ENCODE measurements at places on chromosomes 5 and 9.

DNA sequence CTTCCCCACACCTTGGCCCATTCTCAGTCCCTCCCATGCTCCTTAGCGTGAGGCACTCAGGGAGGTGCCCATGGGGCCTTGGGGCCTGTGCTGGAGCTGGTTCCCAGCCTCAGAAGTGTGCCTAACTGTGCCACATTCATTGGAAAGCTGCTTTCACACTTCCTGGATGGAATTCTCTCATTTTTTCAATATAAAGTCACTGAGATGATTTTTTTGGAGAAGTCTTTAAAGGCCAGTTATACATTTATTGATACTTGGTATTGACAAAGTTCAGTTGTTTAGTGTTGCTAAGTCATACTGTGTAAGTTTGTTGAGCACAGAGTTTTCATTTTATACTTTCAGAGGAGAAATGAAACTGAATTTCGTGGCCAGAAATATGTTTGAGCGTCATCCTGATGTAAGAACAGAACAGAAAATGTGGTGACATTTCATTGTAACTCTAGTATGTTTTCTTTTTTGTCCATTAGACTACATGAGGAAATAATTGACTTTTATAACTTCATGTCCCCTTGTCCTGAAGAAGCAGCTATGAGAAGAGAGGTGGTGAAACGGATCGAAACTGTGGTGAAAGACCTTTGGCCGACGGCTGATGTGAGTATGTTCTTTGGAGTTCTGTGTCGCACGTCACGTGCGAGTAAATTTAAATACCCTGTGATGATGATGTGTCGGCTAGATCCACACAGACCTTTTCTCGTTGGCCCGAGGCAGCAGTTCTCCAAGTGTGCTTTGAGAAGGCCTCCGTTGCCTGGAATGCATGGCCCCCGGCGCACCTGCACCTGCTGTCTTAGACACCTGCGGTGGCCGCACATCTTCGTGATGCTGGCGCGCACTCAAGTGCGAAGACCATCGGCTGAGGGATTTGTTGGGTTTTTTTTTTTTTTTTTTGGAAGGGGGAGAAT lies 24.1 kb downstream of the TENT4A start:
- no peak for DNase-seq

- DNase-seq, result no peak
These were observed 96.9 kb upstream of the RASA1 start for GRCh38 chr5:87170799-87171198.

DNA sequence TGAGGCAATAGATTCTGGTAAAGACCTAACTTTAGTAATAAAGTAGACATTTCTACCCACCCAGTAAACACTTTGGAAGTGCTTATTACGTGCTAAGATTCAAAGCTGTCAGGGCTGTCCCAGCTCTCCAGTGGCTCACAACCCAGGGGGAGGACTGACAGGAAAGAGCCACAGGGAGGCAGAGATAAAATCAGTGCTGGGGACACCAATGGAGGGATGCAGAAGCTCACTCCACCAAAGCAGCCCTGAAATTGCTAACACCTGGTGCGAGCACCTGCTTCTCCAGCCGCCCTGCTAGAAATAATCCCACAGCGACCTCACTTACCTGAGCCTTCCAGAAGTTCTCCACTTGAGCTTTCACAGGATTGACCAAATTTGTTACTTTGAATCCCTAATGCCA lies 501.0 kb downstream of the BNC2 start:
- DNase-seq, result no peak

DNA sequence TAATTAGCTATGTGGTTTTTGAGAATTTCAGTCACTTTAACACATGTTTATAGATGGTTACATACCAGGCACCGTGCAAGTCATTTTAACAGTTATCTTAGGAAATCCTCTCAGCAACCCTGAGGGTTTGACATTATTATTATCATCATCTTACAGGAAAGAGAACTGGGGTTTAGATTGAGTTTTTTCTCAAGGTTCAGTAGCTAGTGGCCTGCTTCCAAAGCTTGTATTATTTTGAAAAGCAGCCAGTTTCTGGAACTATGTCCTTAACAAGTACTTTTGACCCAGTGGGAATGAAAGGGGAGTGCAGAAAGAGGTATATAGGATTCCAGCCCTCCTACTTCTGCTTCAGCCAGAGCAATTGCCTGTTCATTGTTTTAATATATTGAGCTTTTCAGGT lies 157.5 kb downstream of the COMMD10 start:
- no peak for DNase-seq

- DNase-seq, result no peak
These were observed 73.0 kb downstream of the OSTF1 start for GRCh38 chr9:75161116-75161857.

DNA sequence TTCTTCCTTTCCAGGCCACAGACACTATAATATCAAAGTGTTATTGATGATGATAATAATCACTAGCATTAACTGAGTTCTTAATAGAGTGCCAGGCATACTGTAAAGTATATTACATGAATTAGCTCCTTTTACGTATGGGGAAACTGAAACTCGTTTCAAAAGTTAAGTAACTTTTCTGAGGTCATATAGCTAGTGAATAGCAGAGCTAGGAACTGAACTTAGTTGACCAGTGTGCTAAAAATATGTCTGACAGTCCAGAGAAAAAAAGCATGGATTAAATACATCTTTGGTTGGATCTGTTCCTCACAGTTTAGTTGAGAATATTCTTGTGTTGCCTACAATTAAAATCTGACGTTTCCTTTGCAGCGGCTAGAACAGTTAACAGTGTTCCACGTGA lies 18.4 kb upstream of the CATSPER3 start:
- no peak for DNase-seq

GRCh38 chr5:5886812-5887486 lies 464.5 kb downstream of the ICE1 start:
- no peak for DNase-seq

DNA sequence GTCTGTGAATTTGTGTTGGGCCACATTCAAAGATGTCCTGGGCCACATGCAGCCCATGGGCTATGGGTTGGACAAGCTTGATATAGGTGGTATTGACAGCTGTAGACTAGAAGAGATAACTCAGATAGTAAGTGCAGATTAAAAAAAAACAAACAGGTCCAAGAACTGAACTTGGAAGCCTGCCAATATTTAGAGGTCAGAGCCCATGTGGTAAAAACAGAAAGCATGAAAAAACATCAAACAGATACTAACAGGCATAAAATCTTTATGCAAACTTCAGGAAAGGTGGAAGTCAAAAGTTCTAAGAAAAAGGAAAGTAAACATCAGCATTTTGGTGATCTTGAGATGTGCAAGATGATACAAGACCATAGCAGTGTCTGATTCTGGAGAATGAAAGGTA lies 155.1 kb upstream of the NR4A3 start:
- DNase-seq, result no peak

DNA sequence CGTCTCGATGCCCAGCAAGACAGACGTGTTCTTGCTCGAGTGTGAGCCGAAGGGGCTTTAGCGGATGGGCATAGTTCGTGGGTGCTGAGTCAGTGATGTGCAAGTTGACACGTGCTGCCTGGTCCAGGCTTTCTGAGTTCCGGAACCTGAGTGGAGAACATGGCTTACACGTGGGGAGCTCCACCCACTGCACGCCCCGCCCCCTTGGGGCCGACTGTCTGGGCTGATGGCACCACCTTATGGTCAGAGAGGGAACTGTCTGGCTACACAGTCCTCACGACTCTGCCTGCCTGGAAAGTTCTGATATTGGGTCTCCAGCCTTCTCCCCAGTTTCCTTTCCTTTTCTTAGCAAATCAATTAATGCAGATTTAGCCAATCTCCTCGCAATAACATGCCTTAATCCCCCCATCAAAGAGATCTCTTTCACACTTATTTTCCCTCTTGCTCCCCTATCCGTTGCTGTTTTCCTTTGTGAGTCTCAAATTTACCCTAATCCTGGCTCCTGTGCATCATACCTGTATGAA lies 3.8 kb upstream of the STC2 start:
- DNase-seq, result peak; percentile 84
